ENCODE measurements at places on chromosomes 4 and X. TPM values are rescaled to one million over a fixed set of nuclear protein-coding genes. Genes with fewer than 3 reads are reported as not detected.

Gene RASSF6
- 0.34 TPM for total RNA-seq

Gene VCX2
- not detected for total RNA-seq

Gene SOX3
- total RNA-seq = not detected

Gene RHOXF1
- 1.1 TPM for total RNA-seq

Gene TENM3
- total RNA-seq = 29.8 TPM

Gene ZFP92
- 3.6 TPM for total RNA-seq

Gene TCEAL2
- total RNA-seq = not detected

Gene ADH1C
- 51.7 TPM for total RNA-seq

Gene FAM236B
- not detected for total RNA-seq

Gene MYOZ2
- not detected for total RNA-seq

Gene GSX2
- total RNA-seq = not detected

Gene TGIF2LX
- not detected for total RNA-seq

Gene DMRTC1
- total RNA-seq = not detected

Gene HMGB2
- 103 TPM for total RNA-seq

Data from subcutaneous adipose tissue (tissue), 4 donors.